ENCODE measurements at places on chromosomes 11 and 22. TPM values are rescaled to one million over a fixed set of nuclear protein-coding genes. Genes with fewer than 3 reads are reported as not detected.
A peak's percentile ranks its signal among the peaks of the same experiment; 100 is the strongest.

- no peak for DNase-seq
Measured at GRCh38 chr11:28675183-28675582, 567.0 kb downstream of the METTL15 start.

DNA sequence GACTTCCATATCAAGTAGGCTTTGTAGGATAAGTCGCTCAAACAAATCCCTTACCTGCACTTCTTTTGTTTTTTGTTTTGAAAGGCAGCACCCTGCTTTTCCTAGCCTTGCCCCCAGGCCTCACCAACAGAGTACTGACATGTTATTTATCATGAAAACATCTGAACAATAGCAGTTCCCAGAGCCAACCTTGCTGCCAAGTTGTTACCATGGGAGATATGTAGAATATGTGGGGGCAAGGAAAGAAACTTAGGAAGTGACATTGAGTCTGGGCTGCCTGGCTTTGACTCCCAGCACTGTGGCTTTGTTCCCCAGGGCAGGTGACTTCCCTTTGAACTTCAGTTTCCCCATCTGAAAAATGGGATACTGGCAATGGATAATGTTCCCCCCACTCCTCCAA, 53.4 kb upstream of the CRYBB3 start:
- DNase-seq: no peak

GRCh38 chr11:15115686-15116085, 963 bp downstream of the INSC start:
- no peak for DNase-seq

DNA sequence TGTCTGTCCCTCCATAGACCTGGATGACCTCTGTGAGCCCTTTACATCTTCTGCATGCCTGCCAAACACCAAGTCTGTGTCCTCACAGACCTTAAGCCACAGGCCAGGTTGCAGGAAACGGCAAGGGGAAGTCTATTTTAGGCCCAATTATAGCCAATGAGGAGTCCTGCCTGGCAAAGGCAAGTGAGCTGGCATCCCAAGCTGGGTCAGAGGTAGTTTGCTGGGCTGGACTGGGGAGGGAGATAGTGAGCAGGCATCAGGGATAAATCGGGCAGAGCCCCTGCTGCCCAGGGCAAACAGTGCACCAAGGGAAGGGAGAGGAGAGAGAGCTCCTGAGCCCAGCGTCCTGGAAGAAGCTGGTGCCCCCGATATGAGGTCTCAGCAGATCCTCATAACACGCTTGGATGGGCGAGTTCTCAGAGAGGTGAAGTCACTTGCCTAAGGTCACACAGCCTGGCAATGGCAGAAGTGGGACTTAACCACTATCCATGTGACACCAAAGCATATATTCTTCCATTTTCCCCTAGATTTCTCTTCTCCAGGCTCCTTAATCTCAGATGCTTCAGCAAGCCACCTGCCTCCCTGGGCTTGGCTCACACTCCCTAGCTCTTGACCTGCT, 3.7 kb upstream of the RELT start:
- no peak for DNase-seq

DNA sequence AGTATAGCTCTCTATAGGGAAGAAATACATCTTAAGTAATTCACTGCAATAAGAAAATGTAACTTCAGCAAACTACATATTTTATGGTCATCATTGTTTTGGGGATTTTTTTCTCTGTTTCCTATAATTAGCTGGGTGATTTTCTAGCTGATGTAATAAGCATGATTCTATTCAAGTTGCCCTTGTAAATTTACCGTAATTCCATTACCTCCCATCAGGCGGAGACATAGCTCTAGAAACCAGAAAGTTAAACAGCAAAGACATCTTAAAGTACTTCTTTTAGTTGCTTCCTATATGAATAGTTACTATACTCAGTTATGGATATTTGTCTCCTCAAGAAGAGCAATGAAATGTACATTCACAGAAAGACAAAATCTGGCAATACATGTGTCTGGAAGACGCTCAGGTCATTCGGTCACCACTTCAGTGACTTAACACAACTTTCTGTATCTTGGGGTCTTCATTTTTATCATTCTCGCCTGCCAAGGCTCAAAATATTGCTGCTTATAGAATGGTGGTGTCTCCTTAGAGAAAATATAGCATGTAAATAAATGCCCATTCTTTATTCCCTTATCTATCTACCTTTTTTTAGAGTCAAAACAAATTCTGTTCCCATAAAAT, 239.9 kb upstream of the ZC3H12C start:
- DNase-seq: peak; percentile 65

Gene SMTNL1
- not detected for total RNA-seq

Data from H4 (cell line).